Pons (tissue), 1 donor: ENCODE measurements at places on chromosomes 3 and 15.

DNA sequence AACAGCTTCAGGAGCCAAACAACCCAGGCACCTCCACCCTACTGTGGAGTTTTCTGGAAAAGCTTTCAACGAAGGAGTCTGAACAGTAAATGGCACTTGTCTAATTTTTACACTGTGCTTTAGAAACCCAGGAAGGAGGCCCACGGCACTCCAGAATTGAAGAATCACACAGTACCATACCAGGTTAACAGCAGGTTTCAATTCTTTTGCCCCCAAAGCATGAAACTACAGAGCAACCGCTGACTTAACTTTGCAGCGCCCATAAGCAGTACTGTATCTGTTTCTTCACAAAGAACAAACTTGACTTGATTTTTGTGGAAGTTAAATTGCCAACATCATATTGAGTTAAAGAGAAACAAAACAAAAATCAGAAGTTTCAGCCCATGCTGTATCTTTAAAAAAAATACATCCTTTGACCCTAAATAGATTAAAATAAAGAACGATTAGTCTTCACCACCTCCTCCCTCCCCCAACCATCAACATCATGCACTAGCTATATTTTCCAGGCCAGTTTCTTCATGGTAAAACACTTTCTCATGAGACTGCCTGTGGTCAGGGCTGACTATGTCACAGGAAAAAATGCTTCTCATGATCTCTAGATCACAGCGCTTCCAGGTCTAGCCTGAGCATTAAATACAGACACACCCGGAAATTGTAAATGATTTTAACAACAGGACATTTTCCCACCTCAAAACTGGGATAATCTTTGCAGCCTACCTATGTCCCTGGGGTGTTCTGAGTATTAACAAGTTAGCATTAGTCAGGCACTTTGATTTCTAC, 456.3 kb downstream of the FOXP1 start:
- DNase-seq: no peak

DNA sequence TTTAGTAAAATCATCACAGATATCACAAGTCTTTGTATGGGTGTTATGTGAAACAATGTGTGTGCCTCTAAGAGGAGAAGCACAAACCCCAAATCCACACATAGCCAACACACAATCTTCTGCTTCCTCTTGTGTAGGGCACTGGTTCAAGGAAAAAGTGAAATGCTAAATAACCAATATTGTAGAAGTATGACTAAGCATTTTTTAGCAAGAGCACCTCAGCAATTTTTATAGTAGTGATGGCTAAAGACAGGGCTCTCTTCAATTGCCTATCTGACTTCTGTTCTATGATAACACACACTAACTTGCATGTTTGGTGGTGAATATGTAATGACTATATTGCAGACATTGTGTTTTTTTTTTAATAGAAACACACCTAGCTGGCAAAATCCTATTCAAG, 997.9 kb upstream of the ALCAM start:
- DNase-seq: no peak

GRCh38 chr3:151795276-151795675, 18.6 kb upstream of the AADAC start:
- DNase-seq: no peak

- DNase-seq: no peak
These were observed 179.4 kb downstream of the ABHD5 start for GRCh38 chr3:43870120-43870519.

DNA sequence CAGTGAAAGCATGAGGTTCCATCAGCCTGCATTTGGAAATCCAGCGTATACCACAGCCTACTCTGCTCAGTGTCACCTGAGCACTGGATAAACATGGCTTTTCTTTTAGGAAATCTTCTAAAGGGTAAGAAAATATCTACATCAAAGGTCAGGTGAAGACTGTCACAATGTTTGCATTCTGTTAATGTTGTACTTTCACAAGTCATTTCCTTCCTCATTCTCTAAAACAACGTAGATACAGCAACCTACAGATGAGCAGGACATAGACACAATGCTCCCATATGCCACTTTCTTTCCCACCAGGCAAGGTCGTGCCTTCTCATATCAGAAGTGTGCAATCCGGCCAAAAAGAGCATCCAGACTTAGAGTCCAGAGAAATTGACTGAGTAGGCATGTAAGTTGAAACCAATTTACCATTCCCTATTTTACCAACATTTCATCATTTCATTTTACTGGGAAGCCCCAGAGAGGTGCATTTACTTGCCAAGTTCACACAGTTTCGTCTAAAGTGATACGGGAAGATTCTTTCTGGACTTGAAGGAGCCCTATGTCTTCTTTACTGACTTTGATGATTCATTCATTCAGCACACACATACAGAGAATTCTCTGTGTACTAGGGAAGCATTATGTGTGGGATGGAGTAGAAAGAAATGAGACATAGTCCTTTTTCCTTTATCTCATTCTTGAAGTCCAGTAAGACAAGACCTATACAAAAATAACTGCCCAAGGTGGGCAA, 30.6 kb upstream of the LPP start:
- no peak for DNase-seq
